ENCODE measurements at places on chromosomes 16 and 17. TPM values are rescaled to one million over a fixed set of nuclear protein-coding genes. Genes with fewer than 3 reads are reported as not detected.

The TBKBP1 gene
- 13.2 TPM for total RNA-seq

GRCh38 chr17:7308625-7309433 is 1.4 kb downstream of the EIF5A start:
- peak overlapping the region; percentile 70 for H3K4me3 ChIP-seq
- no peaks in the 10 kb centered on the region for H3K27me3 ChIP-seq
- peak overlapping the region; percentile 99 for H3K27ac ChIP-seq
- H3K4me1 ChIP-seq = peaks cover 47% of the 10 kb centered on the region
- DNase-seq = peak; percentile 88
- peaks cover 31% of the 10 kb centered on the region for H3K36me3 ChIP-seq

The ZCCHC14 gene
- total RNA-seq = 54.4 TPM

GRCh38 chr17:53570731-53571130 is 252.0 kb upstream of the KIF2B start:
- no peak overlapping the region for H3K4me3 ChIP-seq
- H3K27me3 ChIP-seq = no peaks in the 10 kb centered on the region
- no peak for DNase-seq
- no peak overlapping the region for H3K27ac ChIP-seq

The GPR139 gene
- not detected for total RNA-seq

GRCh38 chr17:81821147-81821546 is 11.9 kb downstream of the MCRIP1 start:
- DNase-seq = peak; percentile 19
- H3K36me3 ChIP-seq = no peaks in the 10 kb centered on the region
- no peak overlapping the region for H3K4me3 ChIP-seq
- peak overlapping the region; percentile 89 for H3K27ac ChIP-seq
- no peaks in the 10 kb centered on the region for H3K27me3 ChIP-seq
- H3K4me1 ChIP-seq = peaks cover 26% of the 10 kb centered on the region

The SCNN1G gene
- 1.6 TPM for total RNA-seq

- no peak overlapping the region for H3K27ac ChIP-seq
- no peak overlapping the region for H3K4me3 ChIP-seq
- no peak for DNase-seq
- H3K36me3 ChIP-seq = no peaks in the 10 kb centered on the region
- no peaks in the 10 kb centered on the region for H3K4me1 ChIP-seq
Observed at GRCh38 chr16:71327720-71328119, 30.8 kb upstream of the CALB2 start.

DNA sequence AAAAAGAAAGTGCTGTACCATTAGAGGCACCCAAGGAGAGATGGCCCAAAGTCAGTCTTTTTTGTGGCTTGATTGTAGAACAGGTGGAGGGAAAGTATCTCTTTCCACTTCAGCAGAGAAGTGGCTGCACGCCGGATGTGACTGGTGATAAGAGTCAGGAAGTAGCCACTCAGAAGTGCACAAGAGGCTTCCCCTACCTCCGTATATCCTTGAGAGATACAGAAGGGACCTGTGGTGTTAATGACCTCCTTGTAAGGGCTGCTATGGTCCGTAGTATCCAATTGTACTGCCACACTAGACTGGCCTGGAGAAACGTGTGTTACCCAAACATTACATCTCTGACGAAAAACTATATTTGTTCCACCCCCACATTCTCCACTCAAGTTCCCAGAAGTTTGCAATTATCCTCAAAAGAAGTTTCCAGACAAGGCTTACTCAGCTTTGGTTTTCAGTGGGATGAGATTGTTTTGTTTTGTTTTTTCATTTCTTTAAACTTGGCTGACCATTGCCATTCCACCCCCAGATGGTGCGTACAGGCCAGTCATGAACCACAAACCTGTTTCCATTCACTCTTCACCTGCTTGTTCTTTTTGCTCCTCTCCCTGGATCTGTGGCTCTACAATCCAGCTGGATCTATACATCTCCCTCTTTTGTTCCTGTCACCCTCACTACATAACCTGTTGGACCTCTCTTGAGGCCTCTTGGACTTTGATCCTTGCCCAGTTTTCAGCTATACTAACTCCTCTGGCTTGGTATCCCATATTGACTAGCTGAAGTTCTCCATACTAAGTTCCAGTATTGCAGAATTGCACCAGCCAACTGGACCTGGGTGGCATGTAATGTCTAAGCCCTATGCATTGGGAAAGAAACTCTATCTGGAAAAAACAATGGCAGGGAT is 20.7 kb upstream of the MED13 start:
- no peak for DNase-seq
- H3K36me3 ChIP-seq = no peaks in the 10 kb centered on the region
- H3K4me3 ChIP-seq = no peak overlapping the region
- H3K27me3 ChIP-seq = no peaks in the 10 kb centered on the region

The TPSB2 gene
- 4.4 TPM for total RNA-seq

DNA sequence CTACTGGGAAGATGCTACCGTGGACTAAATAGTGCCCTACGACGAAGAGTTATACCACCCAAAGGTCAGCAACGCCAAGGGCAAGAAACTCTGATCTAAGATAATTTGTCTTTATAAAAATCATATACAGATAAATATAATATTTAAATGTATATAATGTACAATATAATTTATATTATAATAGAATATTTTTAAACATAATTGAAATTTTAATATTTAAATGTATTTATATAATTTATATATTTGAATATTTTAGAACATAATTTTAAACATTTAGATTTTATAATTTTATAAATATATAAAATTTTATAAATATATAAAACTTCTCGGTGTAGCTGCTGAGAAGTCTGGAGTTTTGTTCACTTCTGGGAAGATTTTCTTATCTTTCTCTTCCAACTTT is 209.2 kb downstream of the FOXL1 start:
- no peak overlapping the region for H3K4me3 ChIP-seq
- no peaks in the 10 kb centered on the region for H3K27me3 ChIP-seq
- H3K27ac ChIP-seq = no peak overlapping the region
- H3K4me1 ChIP-seq = no peaks in the 10 kb centered on the region
- no peaks in the 10 kb centered on the region for H3K36me3 ChIP-seq

DNA sequence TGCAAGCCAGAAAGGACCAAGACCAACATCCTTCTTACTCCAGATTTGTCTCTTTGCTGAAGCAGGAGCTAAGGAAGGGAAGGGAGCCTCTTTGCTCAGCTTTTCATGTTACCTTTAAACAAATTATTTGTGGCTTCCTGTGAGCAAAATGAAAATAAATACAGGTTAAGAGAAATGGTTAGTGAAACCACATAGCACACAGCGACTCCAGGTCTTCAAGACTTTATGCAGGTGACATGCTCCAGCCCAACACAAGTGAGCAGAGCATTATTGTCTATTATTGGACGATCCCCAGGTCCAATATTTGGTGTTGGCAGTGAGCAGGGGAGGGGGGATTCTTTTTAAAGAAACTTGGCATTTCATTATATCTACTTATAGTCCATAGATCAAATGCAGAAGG is 53.3 kb downstream of the SALL1 start:
- no peak for DNase-seq
- H3K36me3 ChIP-seq = no peaks in the 10 kb centered on the region
- no peak overlapping the region for H3K27ac ChIP-seq
- no peaks in the 10 kb centered on the region for H3K4me1 ChIP-seq

The PPY gene
- 51.6 TPM for total RNA-seq
